Right cardiac atrium (tissue), 5 donors: ENCODE measurements at places on chromosomes 11 and 22. TPM values are rescaled to one million over a fixed set of nuclear protein-coding genes. Genes with fewer than 3 reads are reported as not detected.

- DNase-seq: no peak
Measured at GRCh38 chr11:105789579-105790420, 179.9 kb downstream of the GRIA4 start.

The SYNGR1 gene
- polyA plus RNA-seq: 101 TPM

GRCh38 chr11:113377681-113378412 is 9.7 kb upstream of the ANKK1 start:
- DNase-seq: no peak

GRCh38 chr11:496834-497564 is 10.0 kb downstream of the RNH1 start:
- DNase-seq: peak; percentile 50

The A4GALT gene
- 66.3 TPM for polyA plus RNA-seq

The NPAS4 gene
- 0.84 TPM for polyA plus RNA-seq
